Large intestine (tissue), 12 donors: ENCODE measurements at places on chromosomes 1 and 21.

DNA sequence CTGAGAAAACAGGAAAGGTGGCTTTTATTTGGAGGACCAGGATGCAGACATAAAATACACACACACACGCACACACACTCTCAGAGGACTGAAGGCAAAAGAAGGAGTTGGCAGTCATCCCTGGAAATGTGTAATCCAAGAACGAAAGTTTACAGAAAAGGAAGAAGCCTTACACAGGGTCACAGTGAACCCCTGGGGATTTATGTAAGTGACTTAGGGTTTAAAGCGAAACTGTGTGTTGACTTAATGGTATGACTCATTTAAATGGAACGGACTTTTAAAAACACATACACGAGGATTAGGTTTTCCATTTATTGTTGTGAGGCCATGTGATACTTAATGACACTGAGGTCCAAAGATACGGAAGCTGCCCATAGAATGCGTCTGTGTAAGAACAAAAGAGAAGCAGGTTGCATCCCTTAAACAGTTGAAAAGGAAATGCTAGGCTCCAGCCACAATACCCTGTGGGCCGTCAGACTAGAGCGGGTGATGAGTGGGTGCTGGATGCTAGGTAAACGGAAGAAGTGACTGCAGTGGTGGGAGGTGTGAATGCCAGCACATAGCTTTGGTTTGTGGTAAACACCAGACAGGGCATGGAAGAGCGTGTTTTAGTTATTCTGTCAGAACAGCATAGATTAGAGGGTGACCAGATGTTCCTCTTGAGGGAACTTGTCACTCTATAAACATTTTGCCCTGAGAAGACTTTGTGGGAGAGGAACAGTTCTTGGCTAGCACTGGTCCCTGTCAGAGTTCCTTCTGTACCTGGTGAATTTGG, 21.6 kb upstream of the BCL10 start:
- DNase-seq = peak; percentile 87

DNA sequence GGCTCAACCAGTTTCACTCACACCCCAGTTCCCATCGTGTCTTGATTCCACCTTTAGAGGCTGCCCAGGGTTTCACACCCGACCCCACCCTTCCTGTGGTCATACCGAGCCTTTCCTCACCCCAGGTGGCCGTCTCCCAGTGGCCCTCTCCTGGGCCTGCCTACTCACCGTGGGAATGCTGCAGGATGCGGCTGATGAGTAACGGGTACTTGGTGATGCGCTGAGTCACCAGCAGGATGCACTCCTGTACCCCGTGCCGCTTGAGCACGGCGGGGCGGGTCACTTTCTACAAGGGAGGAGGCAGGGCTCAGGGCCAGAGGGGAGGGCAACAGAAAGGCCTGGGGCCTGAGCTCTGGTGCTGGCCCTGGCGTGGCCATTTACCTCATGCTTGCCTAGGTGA, 16.4 kb downstream of the ARHGEF2 start:
- no peak for DNase-seq

- DNase-seq = peak; percentile 63
Observed at GRCh38 chr1:24743404-24744211, 1.6 kb upstream of the CLIC4 start.

- DNase-seq = no peak
Observed at GRCh38 chr1:29414086-29414485, 177.8 kb downstream of the PTPRU start.

- DNase-seq = no peak
Observed at GRCh38 chr1:201096977-201097856, 15.0 kb downstream of the CACNA1S start.

DNA sequence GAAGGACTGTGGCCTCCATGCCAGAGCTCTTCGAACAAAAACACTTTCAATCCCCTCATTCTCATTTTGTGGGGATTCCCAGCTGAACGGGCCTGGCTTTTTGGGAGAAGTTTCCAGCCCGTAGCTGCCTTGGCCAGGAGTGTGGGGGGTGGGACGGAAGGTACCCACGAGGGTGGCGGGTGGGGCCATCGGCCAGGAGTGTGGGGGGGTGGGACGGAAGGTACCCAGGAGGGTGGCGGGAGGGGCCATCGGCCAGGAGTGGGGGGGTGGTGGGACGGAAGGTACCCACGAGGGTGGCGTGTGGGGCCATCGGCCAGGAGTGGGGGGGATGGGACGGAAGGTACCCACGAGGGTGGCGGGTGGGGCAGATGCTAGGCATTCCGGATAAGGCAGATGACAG, 71.7 kb upstream of the ZBTB18 start:
- DNase-seq = no peak

DNA sequence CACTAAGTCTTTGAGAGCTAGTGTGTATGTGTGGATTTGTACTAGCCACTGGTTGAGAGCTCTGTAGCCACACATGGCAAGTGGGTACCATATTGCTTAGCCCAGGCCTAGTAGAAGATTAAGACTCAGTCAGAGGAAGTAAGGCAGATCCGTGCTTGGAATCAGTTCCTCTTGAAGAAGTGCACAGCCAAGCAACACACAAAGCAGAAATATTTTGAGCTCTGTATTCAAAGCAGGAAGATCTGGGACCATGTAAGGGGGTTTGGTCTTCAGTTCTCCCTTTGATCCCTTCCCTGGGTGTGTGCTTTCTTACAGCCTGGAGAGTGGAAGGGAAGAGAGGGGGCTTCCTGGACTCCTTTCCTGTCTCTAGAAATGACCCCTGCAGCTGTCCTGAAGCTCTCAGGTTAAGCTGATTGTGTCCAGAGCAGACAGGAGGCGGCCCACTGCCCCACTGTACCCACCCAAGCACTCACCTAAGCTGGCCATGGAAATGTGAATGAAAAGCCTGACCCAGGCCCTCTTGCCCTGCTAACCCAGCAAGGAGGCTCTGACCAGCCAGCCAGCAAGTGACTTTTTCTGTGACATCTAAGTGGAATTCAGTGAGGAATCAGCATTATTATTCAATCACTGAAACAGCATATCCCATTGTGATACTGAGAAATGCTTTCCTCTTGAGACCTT, 3.6 kb downstream of the ETS2 start:
- no peak for DNase-seq

DNA sequence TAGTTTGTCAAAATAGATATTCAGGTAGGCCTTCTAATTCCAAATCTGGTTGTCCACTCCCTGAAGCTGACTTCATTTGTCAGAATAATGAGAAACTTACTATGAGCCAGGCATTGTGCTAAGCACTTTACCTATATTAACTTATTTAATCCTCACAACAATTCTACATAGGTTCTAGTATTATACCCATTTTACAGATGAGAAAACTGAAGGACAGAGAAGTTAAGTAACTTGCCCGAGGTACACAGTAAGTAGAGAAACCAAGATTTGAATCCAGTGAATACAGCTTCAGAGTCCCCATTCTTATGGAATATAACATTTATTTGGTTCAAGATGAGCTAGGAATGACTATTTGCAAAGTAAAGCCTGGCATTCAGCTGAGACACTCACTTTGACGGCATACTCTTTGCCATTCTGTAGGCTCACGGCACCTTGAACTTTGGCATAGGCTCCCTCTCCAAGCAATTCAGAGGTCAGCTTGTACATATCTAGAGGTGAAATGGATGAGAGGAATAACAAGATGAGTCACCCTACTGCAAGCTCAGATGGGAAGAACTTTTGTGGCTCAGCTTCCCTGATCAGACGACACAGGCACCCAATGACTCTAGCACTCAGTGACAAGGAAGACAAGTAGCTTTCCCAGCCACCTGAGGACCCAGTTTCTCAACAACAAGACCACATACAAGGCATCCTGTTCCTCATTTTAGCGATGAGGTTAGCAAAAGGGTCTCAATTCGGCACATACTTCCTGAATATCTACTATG, 23.7 kb downstream of the MKNK1 start:
- DNase-seq = no peak

GRCh38 chr1:20154301-20154831, 15.2 kb downstream of the PLA2G2F start:
- DNase-seq = no peak

GRCh38 chr1:151282883-151283725, 1.0 kb downstream of the ZNF687 start:
- DNase-seq = no peak

GRCh38 chr1:225882694-225883615, 775 bp upstream of the TMEM63A start:
- peak; percentile 71 for DNase-seq
